ENCODE measurements at places on chromosomes 7 and 10.

GRCh38 chr7:150973571-150974451, 4.3 kb downstream of the KCNH2 start:
- DNase-seq: no peak

DNA sequence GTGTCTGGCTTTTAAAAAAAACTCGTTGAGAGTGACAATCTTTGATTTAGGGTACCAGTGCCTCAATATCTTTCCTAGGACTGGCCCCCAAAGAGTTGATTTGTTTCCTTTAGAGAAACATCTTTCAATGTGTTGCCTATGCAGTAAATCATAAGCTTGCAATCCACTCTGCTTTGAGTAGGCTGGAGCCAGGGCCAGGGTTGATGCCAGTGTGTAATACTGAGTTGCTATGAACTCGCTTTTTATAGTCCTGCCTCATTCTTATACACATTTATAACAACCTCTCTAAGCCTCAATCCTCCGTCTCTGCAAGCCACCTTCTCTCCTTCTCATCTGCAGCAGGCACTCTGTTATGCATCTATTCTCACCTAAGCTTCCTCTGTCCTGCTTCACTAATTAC, 674.9 kb upstream of the POM121L12 start:
- DNase-seq: no peak

GRCh38 chr7:39547336-39547735, 18.9 kb upstream of the YAE1 start:
- DNase-seq: no peak

- peak; percentile 94 for DNase-seq
Observed at GRCh38 chr10:78336402-78336791, 302.7 kb downstream of the RPS24 start.

DNA sequence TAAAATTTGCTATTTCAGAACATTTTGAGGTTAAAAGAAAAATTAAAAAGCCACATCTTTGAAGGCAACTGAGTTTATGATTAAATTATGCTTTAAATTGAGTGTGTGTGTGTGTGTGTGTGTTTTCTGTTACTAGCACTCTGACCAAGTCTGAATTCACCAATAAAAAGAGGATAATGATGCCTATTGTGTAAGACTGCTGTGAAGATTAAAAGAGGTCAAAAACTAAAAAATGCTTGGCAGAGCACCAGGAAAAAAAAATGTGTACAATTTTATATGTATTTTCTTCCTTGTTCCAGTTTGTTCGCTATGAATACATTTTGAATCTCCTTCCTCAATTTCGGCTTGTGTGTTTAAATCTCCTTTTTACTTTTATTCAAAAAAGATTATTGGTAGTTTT, 316.6 kb upstream of the MAGI2 start:
- DNase-seq: no peak

- no peak for DNase-seq
Observed at GRCh38 chr7:33089142-33089541, 20.1 kb downstream of the RP9 start.

- no peak for DNase-seq
Observed at GRCh38 chr10:133039107-133039802, 48.5 kb upstream of the ADGRA1 start.

GRCh38 chr10:60187691-60188090, 202.0 kb downstream of the ANK3 start:
- no peak for DNase-seq

DNA sequence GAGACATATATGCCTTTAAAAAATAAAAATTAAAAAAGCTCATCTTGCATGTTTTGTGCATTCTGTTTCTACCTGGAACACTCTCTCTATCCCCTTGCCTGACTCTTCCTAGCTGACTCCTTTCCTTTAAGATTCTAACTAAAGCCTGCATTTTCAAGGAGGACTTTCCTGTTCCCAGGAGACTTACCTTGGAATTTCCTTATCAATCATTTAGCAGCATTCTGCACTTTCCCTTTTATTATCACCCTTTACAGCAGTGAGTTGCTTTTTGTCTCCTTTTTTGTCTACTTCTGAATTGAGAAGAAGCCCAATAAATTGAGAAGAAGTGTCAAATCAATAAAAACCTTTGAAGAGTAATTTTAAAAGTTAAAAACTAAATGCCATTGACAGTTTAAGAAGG, 142.2 kb upstream of the TMEM196 start:
- no peak for DNase-seq

GRCh38 chr10:44309939-44310761, 74.7 kb downstream of the CXCL12 start:
- no peak for DNase-seq

- no peak for DNase-seq
Observed at GRCh38 chr10:119273413-119273812, 66.0 kb downstream of the GRK5 start.

DNA sequence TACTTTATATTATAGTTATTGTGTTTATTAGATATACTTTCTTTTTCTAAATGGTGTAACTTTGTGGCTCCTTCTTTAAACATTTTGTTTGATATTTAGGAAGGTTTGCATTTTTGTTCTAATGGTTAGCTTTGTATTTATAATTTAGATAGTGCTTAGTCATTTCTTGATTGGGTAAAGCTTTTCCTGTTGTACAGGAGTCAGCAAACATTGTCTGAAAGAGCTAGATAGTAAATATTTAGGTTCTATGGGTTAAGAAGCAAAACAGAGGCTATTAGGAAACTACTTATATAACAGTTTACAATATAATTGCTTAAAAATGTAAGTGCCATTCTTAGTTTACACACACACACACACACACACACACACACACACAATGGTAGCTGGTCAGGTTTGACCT, 70.6 kb upstream of the CCDC6 start:
- no peak for DNase-seq

DNA sequence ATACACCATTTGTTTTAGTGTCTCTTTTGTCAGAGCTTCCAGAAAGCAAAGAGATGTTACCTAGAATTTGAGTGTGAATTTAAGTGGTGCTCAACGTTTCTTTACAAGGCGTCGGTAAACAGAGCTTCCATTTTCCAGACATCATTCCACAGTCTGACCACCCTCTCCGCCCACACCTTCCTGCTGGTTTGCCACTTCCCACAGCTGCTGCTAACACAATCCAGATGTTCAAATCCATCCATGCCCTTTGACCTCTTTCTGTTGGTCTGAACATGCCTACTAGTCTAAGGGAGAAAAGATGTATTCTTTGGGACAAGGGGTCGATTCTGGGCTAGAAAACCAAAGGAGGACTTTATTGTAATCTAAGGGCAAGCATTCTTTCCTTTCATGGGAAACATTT, 86.1 kb downstream of the FAM107B start:
- peak; percentile 82 for DNase-seq

DNA sequence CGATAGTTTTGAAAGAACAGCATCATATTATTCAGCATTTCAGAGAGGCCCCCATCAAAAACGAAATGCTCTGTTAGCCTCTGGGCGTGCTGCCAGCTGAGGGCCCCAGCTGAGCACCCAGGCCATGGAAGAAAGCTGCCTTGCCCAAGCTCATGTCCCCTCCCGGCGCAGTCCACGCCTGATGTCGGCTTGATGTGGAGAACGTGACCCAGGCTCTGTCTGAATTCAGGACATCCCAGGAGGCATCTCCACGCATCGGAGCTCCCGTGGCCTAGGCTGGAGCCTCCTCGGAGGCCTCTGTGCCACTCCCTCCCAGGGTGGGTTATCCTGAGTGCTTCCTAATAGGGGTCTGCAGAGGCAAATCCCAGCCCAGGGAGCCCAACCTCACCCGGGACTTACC, 218.3 kb upstream of the AKR1E2 start:
- no peak for DNase-seq

DNA sequence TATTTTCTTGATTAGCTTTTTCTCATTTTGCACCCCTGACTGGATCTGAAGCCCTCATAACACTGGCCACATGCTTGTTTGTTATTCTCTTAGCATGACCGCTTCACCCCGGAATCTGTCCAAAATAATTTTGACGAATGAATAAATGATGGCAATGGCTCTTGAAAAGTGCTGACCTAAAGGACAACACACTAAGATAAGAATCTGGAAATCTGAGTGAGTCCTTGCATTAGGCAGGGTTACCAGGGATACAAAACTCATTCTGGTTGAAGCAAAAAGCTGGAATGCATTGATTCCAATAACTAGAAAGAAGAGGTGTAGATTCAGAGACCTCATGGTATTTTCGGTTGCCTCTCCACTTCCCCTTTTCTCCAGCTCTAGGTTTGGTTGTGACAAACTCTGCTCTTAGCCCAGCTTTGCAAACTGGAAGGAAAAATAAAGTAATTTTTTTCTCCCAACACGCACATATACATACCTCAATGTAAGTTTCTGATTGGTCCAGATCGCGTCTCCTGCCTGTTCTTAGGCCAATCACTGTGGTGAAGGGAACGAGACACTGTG, 157.4 kb downstream of the SKIDA1 start:
- DNase-seq: no peak

DNA sequence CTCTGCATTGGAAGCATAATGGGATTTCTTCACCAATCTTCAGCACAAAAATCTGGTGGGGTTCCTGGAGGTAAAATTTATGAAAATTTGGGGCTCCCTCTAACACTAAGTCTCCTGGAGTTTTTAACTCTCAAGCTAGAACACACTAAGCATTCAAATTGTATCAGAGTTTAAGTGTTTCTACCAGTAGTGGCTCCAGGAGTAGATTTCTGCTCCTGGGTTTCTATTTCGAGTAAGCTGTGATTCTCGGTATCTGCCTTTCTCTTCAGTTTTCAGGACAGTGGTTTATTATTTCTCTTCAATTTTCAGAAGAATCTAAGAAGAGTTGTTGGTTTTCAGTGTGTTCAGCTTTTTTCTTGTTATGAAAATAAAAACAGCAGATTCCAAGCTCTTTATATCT, 566.4 kb upstream of the KCND2 start:
- DNase-seq: no peak

GRCh38 chr10:126140746-126141273, 244.4 kb downstream of the FANK1 start:
- DNase-seq: no peak

DNA sequence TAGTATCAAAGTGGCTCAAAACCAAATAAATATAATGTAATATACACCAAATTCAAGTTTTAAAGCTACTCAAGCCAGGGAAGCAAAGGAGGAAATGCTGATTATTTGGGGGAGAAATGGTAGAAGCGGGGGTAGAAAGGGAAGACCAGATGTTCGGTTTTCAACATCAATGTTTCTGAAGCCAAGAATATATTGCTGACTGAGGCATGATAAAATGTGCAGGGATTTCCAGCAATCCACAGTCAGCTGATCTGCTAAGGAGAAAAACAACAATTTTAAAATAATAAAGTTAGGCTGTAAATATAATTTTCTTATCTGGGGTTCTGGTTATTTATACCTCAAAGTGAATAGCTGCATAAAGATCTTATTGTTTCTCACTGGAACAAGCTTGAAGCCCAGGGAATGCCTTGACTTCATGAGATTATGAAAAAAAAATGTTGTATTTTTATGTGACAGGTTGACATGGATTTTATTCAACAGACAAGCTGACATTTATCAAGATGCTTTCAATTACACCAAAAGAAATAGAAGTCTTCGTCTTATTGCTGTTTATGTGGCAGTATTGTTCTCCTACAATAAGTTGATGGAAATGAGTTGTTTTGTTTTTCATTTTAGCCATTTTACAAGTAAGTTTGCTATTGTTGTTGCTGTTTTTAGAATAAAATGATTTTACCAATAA, 28.6 kb upstream of the BMPER start:
- peak; percentile 44 for DNase-seq

- DNase-seq: no peak
Observed at GRCh38 chr10:73376679-73377078, 18.0 kb upstream of the CFAP70 start.

DNA sequence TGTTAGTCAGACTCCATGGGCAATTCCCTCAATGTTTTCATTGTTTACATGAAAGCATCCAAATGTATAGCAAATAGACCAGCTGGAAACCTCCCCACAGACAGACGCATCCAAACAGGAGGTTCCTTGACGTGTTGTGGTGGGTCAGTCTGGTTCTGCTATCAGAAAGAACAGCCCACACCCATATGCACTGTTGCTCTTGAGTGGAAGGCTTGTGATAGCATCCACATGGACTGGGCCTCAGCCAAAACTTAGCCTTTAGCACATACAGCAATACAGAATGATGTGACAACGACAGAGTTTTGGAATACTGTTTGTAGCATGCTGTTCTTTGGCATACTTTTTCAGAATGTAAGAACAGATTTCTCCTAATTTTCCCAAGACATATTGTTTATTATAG, 299.2 kb upstream of the ETV1 start:
- DNase-seq: no peak

DNA sequence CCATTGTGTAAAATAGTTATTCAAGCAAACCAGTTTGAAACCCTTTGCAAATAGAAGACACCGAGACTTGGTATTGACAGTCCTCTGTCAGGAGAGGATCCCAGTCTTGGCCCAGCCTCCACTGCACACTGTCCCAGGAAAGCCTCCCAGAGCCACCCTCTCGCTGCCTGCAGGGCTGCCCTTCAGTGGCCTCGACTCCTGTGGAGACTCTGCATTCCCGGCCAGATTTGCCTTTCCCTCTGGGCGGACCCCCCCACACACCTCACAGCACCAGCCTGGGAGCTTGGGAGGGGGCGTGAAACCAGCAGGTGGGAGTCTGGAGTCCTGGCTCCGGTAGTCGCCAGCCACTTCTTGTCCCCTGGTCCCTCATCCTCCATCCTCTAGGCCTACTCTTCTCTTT, 48.7 kb downstream of the GRK5 start:
- no peak for DNase-seq
